ENCODE measurements at places on chromosomes 6 and 20.

DNA sequence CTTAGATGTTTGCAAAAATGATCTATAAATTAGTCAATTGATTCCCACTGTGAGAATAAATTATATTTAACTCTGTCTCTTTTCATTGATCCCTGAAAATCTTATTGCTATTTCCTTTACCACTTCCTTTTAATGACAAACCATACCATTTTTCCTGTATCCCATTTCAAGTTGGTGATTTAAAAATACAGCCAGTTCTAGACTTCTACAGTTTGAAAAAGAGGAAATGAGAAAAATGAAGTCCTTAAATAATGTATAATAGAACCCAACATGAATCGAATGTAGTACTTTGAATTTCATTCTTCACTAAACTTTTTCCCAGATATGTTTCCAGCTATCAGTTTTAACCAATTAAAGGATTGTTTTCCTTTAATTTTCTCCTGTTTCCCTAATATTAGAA is 29.5 kb upstream of the SDHAF4 start:
- no peak for DNase-seq

- no peak for DNase-seq
Observed at GRCh38 chr6:159151266-159151855, 17.8 kb upstream of the FNDC1 start.

- no peak for DNase-seq
Observed at GRCh38 chr6:1372690-1373089, 16.7 kb upstream of the FOXF2 start.

- no peak for DNase-seq
Observed at GRCh38 chr20:16260911-16261310, 312.3 kb downstream of the KIF16B start.

- DNase-seq: no peak
Observed at GRCh38 chr6:6591778-6592465, 3.4 kb downstream of the LY86 start.

DNA sequence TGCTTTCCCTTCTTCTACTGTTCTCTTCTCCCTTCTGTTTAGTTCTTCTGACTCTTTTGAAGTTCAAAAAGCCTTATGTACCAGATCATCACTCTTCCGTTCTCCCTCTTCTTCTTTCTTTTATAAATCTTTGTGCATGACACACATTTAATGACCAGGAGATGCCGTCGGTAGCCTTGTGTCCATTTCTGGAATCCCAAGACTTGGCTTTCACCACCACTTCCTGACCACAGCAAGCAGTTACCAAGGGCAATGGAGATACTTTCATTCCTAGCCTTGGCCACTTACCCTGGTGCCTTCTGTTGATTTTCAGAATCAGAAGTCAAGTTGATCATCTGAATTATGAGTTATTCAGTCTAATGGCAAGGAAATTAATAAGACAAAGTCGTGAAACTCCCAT is 268.5 kb upstream of the QKI start:
- DNase-seq: no peak

- no peak for DNase-seq
Observed at GRCh38 chr20:43383026-43383795, 74.5 kb upstream of the SRSF6 start.

DNA sequence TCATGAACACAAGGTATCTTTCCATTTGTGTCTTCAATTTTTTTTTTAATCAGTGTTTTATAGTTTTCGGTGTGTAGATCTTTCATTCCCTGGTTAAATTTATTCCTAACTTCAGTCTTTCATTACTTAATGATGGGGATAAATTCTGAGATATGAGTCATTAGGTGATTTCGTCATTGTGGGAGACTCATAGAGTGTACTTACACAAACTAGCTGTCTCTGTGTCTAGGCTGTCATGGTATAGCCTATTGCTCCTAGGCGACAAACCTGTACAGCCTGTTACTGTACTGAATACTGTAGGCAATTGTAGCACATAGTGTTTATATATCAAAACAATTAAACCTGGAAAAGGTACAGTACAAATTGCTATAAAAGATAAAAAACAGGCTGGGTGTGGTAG is 42.1 kb downstream of the SMAP1 start:
- no peak for DNase-seq

- no peak for DNase-seq
Observed at GRCh38 chr6:166877906-166878305, 78.4 kb downstream of the RNASET2 start.

DNA sequence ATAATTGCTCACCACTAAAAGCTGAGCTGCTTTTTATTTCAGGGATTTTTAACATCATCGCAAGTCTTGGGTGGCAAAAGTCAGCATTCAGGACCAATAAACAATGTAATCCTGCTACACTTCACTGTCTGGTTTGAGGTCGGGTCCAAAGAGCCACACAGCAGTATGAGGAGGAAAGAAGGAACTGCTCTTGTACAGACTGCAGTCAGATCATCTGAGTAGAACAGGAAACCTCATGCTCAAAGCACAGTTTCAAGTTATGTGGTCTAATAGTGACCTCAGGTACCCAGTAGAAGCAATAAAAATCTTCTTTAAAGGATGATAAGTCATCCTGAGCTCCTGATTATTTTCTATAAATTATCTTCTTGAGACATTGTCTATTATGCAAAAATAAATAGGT is 211.4 kb downstream of the FUT9 start:
- no peak for DNase-seq

- no peak for DNase-seq
Observed at GRCh38 chr6:20630617-20631548, 96.6 kb downstream of the CDKAL1 start.

DNA sequence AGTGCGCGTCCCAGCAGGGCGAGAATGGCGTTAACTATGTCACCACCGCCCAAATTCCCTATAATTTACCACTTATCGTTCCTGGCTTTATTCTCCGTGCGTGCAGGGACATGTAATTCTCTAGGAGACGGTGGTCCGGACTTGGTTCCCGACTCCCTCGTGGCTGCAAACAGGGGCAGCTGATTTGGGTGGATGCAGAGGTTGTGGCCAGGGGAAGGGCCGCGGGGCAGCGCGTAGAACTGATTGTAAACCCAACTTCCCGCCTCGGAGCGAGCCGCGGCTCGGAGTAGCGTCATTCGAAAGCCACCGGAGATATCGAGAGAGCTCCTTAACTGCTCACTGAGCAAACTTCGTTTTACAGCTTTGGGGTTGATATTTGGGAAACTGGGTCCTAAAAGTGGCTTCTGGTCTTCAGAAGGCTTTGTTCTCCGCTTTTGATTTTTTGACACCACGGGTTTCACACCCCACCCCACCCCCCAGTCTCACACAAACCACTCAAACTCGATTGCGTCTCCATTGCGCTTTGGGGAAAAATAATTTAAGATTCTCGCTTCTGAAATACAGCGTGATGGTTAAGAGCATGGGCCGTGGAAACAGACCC is 17.5 kb upstream of the ZSCAN9 start:
- DNase-seq: no peak

GRCh38 chr20:31523361-31524283 is 9.4 kb downstream of the HM13 start:
- DNase-seq: no peak

GRCh38 chr20:6704132-6704861 is 63.2 kb upstream of the BMP2 start:
- DNase-seq: no peak

DNA sequence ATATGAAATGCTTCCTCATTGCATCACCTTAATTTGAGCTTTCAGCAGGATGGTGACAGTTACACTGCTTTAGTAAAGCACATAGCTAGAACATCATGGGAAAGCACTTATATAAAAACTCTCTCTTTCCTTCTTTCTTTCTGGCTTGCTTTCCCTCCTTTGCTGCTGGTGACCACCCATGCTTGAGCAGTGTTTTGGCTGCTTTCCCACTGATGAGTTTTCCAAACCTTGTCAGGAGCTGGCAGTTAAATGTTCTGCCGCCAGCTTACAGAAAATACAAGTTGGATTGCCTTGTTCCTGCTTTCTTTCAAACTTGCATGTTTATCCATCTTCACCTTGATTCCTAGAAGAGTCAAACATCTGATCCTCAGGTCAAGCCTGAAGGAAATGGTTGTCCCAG is 323.9 kb downstream of the FOXA2 start:
- DNase-seq: no peak

DNA sequence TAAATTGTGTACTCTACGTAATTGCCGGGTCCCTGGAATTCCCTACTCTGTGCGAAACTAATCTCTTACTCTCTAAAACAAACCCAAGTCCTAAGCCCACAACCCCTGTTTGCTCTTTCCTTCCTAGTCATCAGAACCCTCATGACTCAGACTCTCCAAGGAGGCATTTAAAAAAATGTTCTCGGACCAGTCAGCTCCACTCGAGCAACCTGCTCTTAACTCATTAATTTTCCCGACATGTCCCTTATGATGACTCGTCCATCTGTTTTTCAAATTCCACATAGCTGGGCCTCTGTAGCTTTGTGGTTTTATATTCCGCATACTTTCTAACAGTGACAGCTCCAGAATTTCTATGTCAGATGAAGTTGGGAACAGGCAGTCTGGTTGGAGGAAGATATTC is 2.6 kb upstream of the MUC22 start:
- no peak for DNase-seq

- no peak for DNase-seq
Observed at GRCh38 chr6:136440203-136440602, 110.0 kb downstream of the MAP7 start.

GRCh38 chr6:12717356-12717755 is 789 bp downstream of the PHACTR1 start:
- DNase-seq: no peak

DNA sequence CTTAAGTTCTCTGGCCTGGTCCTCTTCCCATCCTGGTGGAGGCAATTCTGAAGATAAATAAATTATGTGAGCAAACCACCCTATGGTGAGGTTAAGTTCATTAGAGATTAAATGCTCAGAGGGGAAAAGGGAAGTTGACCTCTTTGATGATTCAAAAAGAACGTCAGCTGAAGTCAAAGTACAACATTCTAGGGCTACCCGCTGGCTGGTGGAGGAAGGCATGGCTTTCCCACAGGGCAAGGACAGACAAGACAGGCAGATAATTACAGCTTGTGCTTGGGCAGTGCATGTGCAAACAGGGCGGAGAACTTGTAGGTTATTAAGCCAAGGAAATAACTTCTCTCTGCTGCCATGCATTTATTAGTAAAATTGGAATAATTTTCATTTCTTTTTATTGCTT is 91.0 kb upstream of the SLC24A3 start:
- no peak for DNase-seq

DNA sequence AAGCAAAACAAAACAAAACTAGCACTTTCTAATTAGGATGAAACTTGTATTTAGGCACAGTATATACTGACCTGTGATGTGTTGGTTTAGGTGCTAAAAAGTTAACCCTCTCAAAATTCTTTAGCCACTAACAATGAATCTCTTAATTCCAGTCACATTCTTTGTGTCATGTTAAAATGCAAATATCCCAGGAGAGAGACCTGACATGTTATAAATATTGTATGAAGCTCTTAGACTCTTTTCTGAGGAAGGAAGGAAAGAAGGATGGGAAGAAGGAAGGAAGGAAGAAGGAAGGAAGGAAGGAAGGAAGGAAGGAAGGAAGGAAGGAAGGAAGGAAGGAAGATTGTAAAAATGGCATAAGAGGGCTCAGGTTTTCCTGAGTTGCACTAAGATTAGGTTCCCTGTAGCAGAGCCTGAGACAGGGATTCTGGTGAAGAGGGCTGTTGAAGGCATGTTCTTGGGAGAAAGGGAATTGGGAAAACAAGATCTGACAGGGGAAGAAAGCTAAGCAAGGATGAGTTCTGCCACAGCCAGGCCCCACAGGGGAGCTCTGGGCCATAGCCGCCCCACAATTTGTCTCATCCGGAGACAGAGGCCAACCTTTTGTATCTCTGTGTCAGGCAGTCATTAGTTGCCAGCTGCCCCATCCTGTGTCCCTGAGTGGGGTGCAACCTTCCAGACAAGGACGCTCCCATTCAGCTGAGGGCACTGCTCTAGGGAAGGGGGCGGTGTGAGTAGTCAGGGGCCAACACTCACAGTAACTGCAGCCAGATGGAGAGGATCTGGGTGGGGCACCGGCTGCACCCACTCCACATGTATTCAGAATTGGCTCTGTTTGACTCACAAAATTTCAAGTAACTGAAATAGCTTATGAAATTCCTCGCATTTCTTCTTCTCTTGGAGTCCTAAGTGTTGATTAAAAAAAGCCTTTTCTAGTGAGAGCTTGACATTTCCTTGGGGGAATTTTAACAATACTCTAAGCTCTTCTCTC is 189.3 kb upstream of the ARG1 start:
- DNase-seq: no peak

DNA sequence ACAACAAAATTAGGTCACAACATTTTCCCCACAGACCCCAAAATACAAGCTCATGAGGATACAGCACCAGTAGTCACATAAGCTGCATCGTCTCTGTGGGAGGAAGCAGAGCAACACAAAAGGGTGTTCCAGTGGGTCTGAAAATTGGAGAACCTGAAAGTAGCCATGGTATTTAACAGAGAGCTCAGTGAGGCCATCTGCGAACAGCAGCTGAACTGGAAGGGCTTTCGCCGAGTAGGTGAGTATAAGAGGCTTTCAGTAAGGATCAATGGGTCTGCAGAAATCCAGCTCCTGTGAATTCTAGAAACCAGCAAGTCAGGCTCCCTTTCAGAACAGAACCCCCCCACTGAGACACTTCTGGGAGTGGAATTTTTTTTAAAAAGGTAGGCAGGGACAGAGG is 120.0 kb upstream of the RREB1 start:
- no peak for DNase-seq

GRCh38 chr6:148873868-148874267 is 127.0 kb downstream of the UST start:
- DNase-seq: no peak

DNA sequence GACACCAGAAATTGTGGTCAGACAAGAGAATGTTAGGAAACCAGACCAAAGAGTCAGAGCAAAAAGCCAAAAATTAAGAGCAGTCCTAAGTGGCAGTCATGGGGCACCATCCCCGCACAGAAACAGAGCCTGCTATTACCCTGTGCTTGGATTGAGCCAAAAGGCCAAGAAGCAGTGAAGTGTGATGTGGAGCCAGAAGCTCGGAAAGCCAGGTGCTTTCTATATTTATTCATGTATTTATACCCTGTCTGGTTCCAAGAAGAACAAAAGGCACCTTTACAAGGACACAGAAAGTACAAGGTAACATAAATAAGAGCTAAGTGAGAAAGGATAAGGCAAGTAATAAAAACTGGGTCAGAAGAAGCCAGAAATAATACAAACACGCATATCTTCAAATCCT is 336.2 kb upstream of the CNR1 start:
- no peak for DNase-seq

DNA sequence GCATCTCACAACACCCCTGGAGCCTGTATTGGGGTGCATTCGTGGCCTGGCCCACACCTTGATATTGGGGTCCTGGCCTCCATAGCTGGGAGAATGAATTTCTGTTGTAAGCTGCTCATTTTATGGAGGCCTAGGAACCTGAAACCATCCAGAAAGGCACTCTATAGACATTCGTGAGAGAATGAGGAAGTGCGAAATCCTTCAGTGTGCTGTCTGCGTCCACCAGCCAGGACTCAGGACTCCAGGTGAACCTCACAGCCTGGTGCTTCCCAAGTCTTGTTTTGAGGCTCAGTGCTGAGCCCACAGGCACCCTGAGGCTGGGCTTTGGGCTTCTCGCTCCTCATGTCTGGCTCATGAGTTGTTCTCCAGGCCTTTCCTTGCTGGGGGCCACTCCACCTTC is 11.9 kb upstream of the RBBP8NL start:
- no peak for DNase-seq

GRCh38 chr6:15331629-15332251 is 85.9 kb downstream of the JARID2 start:
- no peak for DNase-seq
